ENCODE measurements at places on chromosomes 5 and 9.

GRCh38 chr9:34139477-34140146 lies 13.1 kb upstream of the DCAF12 start:
- DNase-seq: peak; percentile 94

DNA sequence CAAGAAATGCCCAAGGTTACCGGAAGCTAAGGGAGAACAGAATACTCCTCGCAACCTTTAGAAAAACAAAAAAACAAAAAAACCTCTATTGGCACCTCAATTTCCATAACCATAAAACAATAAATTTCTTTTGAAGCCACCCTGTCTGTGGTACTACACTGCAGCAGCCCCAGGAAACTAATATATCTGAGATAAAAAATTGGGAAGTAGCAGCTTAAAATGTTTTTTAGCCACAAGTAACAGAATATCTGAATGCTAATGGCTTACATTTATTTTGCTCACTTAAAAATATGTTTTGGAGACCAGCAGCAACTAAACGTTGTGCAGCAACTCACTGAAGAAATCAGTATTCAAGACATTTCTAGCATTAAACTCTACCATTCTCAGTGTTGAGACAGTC lies 969.6 kb downstream of the DNAH5 start:
- no peak for DNase-seq

DNA sequence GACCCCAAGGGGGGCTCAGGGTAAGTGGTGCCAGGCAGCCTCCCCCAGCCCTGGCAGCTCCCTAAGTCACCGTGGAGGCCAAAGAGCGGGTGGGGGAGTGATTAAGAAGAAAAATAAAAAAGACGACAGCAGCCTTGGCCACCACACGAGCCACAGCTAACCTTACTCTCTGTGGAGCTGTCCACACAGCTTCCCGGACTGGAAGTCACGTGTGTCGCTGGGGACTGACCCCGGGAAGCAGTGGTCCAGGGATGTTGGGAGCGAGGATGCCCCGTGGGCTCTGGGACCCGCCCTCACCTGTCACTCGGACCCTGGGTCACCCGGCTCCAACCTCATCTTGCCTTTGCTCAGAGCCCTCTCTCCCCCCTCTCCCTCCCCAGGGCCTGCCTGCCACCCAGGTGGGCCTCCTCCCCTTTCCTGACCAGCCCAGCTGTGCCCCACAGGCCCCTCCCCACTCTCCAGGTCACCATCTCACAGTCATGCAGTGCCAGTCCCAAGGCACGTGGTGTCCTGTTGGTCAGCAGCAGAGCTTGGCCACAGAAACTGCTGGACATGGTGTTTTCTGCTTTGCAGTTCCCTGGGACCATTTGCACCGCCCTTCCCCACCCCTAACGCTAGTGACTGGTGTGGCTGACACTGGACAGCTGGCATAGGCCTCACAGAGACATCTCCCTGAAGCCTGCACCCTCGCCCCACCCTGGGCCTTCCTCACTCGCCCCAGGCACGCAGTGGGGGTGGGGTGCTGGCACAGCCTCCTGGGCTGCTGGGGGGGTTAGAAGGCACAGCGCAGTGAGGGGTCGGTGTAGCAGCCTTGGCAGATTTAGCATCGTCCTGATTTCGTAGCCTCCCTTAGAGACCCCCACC lies 9.8 kb upstream of the EXOC3 start:
- DNase-seq: no peak

DNA sequence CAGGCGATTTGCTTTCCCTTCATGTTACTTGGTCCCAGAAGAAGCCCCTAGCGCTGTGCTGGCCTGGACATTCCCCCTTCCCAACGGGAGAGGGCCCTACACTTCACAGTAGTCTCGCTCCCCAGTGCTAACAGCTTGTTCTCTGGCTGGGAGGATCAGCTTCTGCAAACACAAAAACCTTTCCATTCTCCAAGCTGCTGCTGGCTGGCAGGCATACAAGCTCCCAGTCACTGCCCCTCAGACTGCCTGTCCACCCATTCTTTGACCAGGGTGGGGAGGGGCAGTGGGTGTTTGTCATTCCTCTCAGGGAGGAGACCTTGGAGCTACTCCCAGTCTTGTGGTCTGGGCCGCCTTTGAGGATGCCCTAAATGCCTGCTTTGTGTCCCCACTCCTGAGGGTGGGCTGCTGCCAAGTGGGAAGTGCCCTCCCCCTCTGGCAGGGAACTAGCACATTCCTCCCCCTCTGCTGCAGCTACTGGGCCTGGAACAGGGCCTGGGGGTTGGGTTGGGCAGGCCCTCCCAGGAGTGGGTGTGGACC lies 20.8 kb downstream of the ENHO start:
- no peak for DNase-seq

All from hematopoietic multipotent progenitor cell treated with erythropoietin and hydrocortisone succinate and interleukin-3 and kit ligand, for 17 days (in vitro differentiated cells).